ENCODE measurements at places on chromosomes 2 and 18.

DNA sequence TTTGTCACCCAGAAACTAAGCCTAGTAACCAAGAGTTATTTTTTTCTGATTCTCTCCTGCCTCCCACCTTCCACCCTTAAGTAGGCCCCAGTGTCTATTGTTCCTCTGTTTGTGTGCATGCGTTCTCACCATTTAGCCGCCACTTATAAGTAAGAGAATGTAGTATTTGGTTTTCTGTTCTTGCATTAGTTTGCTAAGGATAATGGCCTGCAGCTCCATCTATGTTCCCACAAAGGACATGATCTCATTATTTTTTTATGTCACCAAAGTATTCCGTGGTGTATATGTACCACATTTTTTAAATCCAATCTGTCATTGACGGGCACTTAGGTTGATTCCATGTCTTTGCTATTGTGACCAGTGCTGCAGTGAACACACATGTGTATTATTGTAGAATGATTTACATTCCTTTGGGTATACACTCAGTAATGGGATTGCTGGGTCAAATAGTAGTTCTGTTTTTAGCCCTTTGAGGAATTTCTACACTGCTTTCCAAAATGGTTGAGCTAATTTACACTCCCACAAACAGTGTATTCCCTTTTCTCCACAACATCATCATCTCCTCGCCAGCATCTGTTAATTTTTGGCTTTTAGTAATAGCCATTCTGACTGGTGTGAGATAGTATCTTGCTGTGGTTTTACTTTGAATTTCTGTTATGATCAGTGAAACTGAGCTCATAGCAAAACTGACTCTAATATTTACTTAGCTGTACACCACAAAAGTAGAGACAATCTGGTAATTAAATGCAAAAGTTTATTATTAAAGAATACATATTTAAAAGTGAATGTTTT lies 660.1 kb upstream of the SLC8A1 start:
- no peak for DNase-seq

DNA sequence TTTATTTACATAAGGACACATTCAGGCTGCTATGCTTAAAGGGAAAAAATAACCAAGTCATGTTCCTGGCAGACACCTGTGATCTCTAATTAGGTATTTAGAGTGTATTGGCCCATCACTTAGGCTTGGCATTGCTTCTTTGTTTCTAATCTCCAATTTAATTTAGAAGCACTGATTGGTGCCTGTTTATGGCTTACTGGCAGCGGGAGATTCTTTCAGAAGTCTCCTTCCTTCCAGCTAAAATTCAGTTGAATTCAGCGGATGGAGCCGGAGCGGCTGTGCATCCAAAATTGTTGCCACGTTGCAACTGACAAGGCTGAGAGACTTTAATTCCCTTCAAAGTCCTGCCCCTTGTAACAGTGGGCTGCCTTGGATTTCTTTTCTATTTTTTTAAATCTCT lies 66.5 kb downstream of the VWA3B start:
- DNase-seq = no peak

- no peak for DNase-seq
These were observed 6.1 kb upstream of the SLC35F5 start for GRCh38 chr2:113762377-113763118.

DNA sequence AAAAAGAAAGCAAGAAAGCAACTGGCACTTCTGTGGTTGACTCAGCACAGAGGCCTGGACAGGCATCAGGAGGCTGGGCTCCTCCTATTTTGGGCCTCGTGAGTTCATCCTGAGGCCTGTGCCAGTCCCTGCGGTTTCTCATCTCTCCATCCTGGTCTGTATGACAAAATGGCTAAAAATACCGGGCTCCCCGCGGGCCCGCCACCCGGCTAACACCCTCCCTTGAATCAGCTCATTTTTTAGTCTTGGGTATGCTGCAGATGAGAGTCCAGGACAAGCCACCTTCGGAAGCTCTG lies 62.3 kb upstream of the YWHAQ start:
- no peak for DNase-seq

- no peak for DNase-seq
These were observed 768.3 kb downstream of the RNF144A start for GRCh38 chr2:7685342-7686015.

DNA sequence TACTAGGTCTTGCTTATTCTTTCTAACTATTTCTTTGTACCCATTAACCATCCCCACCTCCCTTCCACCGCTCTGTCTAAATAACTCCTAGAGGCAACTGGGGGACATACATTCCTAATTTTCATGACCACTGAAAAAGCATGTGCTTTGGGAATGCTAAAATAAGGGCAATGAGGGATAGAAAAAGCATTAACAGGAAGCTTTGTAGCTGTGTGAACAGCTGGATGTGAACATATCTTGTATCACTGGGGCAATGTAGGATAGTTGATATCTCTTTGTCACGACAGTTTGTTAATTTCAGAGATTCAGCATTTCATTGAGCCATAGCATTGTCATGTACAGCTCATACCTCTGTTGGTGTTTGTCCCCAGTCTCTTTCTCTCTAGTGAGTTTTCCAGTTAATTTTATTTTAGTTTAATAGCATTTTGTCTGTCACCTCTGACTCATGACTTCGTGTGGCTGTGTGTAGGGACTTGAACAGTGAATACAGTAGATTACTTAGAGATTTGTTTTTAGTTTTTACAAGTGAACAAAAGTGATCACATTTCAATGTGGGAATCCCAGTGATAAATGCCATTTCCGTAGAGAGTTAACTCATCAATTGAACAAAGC lies 230.3 kb upstream of the NRP2 start:
- no peak for DNase-seq

DNA sequence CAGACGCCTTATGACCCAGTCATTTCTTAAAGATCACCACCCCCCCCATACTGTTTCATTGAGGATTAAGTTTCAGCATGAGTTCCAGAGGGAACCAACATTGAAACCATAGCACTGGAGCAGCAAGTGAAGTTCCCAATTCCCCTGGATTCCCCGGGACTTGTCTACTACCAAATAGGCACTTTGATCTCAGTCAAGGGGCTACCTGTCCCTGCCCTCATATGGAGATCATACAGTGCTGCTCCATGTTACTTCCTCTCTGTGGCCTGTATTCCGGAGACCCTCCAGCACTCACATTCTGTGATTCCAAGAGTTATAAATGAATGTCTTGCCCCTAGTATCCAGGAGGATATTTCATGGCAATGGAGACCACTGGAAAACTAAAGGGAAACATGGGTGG lies 42.5 kb downstream of the RNF144A start:
- DNase-seq = no peak

DNA sequence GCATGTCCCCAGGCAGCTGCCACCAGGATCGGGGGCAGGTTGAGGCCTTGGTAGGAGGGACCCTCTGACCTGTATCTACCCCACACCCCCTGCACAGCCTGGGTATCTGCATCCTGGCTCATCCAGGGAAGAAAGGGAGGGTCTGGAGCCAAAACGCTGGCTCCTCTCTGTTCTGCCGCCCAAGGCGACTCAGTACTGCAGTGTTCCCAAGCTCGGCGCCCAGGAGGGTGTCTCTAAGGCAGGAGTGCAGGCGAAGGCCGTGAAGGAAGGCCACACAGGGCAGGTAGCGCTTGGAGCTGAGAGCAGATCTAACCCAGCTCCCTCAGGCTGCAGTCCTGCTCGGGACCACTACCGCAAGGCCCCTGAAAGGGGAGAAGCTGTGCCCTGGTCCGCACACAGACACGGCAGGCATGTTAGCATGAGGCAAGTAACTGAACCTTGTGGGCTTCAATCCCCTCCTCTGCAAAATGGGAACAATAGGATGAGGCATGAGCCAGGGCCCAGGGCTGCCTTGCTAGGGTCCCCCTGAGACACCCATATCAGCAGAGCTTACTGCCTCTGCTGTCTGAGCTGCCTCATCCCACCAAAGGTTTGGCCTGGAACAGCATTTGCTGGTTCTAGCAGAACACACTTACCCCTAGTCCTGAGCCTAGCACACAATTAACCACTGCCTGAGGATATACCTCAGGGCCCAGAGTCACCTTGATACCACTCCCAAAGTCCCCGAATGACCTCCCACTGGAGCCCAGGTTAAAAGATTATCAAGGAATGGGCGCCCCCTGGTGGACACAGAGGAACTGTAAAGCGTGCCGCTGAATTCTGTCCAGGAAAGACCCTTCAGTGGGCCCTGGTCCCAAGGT lies 6.5 kb downstream of the PTMA start:
- DNase-seq = peak; percentile 43

- DNase-seq = no peak
These were observed 111.9 kb downstream of the OSR1 start for GRCh38 chr2:19246496-19246895.

GRCh38 chr2:135985826-135986393 lies 484 bp upstream of the DARS1 start:
- DNase-seq = no peak

GRCh38 chr18:36561046-36561445 lies 263.5 kb downstream of the FHOD3 start:
- no peak for DNase-seq

GRCh38 chr2:32061973-32062861 lies 1.1 kb upstream of the SPAST start:
- DNase-seq = no peak

DNA sequence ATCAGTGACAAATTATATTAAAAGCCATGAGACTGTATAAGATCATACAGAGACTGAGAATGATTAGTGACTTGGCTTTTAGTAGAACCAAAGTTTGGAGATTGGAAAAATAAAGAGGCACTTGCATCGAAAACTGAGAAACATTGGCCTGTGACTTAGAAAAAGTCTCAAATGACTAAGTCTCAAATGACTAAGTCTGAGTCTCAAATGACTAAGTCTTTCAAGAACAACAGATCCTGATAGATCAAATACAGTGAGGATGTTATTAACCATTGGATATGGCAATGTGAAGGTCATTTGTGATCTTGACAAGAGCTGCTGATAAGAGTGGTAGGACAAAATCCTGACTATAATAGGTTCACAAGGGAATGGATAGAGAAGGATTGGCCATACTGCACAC lies 135.5 kb upstream of the FANCL start:
- no peak for DNase-seq

DNA sequence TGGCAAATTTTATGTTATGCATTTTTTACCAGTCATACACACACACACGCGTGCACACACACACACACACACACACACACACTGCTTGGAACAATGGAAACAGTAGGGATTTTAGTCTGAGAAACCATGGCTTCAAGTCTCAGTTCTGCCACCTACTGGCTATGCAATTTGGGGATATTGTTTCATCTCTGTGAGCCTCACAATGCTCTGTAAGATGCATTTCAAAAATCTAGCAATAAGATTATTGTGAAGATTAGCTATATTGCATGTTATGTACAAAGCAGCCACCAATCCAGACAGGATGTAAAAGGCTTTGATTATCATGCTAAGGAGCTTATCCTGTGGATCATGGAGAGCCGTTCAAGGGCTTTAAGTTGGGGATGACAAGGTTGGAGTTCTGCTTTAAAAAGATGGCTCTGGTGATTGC lies 401.4 kb downstream of the NBAS start:
- DNase-seq = no peak

GRCh38 chr2:212495046-212495445 lies 43.6 kb downstream of the ERBB4 start:
- DNase-seq = no peak

DNA sequence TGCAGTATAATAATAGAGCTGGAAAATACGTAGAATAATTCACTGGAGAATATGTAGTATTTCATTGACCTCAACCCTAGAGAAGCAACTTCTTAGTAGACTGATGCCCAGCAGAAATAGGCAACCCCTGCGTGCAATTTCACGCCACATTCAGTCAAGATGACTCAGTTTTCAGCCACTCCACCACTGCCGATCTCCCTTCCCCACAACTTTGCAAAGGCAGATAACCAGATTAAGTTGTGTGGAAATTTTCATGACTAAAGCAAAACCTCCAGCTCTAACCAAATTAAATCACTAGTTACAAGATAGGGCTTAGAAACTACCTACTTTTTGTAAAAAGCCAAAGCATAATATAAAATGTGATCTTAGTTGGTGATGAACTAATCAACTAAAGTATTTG lies 63.3 kb upstream of the STK17B start:
- DNase-seq = no peak

DNA sequence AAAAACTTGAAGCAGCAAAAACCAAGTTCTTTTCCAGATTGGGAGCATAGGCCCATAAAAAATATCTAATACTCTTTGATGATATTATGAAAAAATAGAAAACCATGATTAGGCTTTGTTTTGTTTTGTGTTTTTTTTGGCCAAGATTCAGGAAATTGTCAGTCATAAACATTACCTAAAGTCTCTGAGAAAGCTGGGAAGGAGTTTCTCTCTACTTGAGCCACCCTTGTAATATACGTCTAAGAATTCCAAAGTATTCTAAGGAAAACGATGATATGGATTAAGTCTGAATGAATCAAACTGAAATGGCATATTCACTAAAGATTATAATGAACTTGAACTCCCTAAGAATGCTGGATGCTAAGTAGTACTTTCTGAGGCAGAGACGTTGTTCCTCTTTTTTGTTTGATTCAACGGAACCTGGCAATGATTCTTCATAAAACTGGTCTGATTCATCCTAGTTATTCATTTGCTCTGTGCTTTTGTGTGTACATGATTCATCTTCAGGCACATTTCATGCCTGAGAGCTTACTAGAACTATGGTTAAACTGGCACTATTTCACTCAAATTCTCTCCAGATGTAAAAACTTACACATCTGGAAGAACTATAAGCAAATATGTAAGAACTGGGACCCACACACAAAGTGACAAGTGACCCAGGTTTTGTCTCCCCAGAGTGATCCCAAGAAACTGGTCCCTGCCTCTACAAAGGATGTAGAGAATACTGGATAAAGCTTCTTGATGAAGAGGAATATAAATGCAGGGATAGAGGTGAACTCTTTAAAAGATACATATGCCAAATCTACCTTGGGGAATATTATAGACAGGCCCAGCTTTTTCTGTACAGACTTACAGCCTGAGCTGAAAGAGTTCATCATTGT lies 159.7 kb downstream of the DOCK10 start:
- no peak for DNase-seq

DNA sequence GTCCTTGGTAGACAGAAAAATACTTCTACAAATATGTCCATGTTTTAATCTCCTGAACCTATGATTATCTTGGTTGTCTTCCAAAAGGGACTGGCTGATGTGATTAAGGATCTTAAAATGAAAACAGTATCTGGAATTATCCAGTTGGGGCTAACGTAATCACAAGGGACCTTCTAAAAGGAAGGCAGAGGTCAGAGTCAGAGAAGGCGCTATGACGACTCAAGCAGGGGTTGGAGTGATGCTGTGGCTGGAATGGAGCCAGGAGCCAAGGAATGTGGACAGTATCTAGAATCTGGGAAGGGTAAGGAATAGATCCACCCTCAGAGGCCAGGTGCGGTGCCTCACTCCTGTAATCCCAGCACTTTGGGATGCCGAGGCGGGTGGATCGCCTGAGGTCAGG lies 4.2 kb upstream of the USP14 start:
- DNase-seq = no peak

GRCh38 chr2:128458505-128458904 lies 139.8 kb upstream of the HS6ST1 start:
- DNase-seq = no peak

DNA sequence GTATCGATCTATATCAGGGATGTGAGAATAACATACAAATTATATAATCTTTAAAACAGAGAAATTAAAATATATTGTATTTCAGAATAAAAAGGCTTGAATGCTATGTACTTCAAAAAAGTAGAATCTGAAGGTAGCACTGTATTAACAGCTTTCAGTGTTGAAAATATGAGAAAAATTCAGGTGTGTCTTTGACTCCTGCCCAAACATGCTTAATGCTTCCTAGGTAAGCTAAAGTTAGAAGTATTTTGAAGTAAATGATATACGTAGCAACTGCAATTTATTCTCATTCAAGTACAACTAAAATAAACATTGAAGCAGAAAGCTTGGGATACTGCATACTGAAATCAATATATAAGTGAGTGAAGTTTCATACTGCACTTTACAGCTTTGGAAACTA lies 1082.0 kb upstream of the ACVR2A start:
- no peak for DNase-seq

Measured in anterior cingulate cortex (tissue), 58 donors.